AG04450 (cell line): ENCODE measurements at places on chromosomes 6 and 20. TPM values are rescaled to one million over a fixed set of nuclear protein-coding genes. Genes with fewer than 3 reads are reported as not detected.

Gene PTPN1
- 49.4 and 54.7 TPM in 2 replicates for polyA plus RNA-seq

Gene DEK
- polyA plus RNA-seq: 39.1 and 68.1 TPM in 2 replicates

Gene EGFL8
- 2.5 and 2.8 TPM in 2 replicates for polyA plus RNA-seq

Gene RALY
- 79.2 and 106 TPM in 2 replicates for polyA plus RNA-seq

Gene FRMD1
- not detected in 2 replicates for polyA plus RNA-seq
